ENCODE measurements at places on chromosomes 7 and 10. TPM values are rescaled to one million over a fixed set of nuclear protein-coding genes. Genes with fewer than 3 reads are reported as not detected.

DNA sequence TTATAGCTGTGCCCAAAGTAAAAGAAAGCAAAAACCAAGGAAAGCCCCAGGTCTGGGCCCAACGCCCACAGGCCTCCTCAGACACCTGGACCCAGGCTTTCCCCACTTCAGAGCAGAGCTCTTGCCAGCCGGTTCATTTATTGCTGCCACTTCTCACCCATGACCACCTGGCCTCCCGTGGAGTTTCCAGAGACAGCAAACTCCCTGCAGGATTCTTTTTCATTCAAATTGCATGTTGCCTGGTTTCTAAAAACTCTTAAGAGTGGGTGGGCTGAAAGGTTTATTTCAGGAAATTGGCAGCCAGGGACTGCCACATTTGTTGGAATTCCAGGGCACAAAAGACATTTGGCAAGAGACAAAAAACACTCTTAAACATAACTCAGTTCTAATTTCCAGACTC lies 4.7 kb downstream of the VOPP1 start:
- no peak for ATAC-seq

- ATAC-seq: peak; percentile 91
These were observed at the start of gene PPP3CB for GRCh38 chr10:73495884-73496674. Gene PPP3CB (minus strand): TSS chr10:73496024. CDS start chr10:73495889, 135 bp downstream.

- ATAC-seq: no peak
These were observed 319.7 kb upstream of the SP4 start for GRCh38 chr7:21108182-21108581.

- ATAC-seq: no peak
These were observed 60.7 kb downstream of the CHCHD3 start for GRCh38 chr7:133021196-133021595.

- no peak for ATAC-seq
These were observed 12.8 kb upstream of the HERC4 start for GRCh38 chr10:68087685-68088401.

GRCh38 chr7:51066405-51066882 lies 250.2 kb downstream of the COBL start:
- no peak for ATAC-seq

DNA sequence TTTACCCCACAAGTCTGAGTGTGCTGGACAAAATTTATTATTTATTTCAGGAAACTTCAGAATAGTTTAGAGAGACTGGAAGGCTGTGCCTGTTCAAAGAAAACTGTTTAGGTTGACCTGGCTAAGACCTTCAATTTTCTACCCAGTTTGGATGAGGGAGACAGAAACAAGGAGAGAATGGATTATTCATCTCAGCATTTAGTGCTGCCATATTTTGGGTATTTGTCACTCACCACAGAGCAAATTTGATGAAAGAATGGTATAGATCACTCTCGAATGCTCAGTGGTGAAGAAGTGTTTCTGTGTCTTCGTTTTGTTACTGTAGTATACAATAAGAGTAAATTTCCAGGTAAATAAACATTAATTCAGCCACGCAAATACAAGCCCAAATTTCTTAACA lies 71.8 kb downstream of the SEMA3C start:
- ATAC-seq: no peak

- ATAC-seq: no peak
These were observed 190.6 kb downstream of the PTPN20 start for GRCh38 chr10:47101807-47102206.

DNA sequence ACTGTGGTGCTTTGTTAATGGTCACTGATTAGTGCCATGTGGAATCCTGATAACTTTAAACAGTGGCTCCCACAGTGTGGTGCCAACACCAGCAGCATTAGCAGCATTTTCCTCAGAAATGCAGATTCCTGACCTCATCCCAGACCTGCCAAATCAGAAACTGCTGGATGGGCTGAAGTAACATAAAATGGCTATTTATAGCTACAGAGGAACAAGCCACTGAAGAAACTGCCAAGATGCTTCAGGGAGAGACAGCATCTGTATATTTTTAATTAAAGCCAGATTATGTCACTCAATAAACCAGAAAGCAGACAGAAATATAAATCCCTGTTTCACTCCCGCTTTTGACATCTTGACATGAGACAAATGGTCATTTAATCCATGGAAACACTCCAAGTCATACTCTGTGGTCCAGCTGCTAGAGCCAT lies 178.5 kb downstream of the AMPH start:
- ATAC-seq: no peak

- no peak for ATAC-seq
These were observed 26.6 kb upstream of the FAM20C start for GRCh38 chr7:165661-166337.

- ATAC-seq: no peak
These were observed 51.3 kb downstream of the PFKP start for GRCh38 chr10:3118641-3119091.

GRCh38 chr10:80149123-80149522 lies 16.6 kb downstream of the PLAC9 start:
- no peak for ATAC-seq

GRCh38 chr10:16425449-16425848 lies 11.4 kb upstream of the PTER start:
- no peak for ATAC-seq

DNA sequence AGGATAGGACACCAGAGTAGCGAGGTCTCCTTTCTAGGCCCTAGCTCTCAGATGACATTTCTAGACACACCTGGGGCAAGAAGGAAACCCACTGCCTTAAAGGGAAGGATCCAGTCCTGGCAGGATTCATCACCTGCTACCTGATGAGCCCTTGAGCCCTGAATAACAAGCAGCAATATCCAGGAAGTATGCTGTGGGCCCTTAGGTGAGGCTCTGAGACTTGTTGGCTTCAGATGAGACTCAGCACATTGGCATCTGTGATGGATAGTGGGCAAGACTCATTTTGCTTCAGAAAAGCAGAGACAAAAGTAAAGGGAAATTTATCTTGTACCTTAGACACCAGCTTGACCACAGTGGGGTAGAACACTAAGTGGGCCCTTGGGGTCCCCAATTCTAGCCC lies 238.4 kb upstream of the MEOX2 start:
- ATAC-seq: no peak

DNA sequence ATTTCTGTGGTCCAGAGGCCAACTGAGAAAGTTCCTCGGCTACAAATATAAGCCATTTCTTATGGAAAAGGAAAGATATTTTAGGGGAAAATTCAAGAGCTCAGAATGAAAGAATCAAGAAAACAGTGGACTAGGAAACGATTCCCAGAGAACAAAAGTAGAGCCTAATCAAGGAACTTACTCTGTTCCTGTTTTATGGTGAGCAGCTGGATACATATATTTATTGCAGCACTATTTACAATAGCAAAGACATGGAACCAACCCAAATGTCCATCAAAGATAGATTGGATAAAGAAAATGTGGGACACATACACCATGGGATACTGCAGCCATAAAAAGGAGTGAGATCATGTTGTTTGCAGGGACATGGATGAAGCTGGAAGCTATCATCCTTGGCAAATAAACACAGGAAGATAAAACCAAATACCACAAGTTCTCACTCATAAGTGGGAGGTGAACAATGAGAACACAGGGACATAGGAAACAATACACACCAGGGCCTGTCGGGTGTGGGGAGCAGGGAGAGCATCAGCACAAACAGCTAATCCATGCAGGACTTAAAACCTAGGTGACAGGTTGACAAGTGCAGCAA lies 298.7 kb downstream of the THSD7A start:
- ATAC-seq: no peak

GRCh38 chr10:63585041-63585440 lies 63.8 kb downstream of the REEP3 start:
- no peak for ATAC-seq

GRCh38 chr7:44341401-44341800 lies 16.0 kb upstream of the CAMK2B start:
- no peak for ATAC-seq

DNA sequence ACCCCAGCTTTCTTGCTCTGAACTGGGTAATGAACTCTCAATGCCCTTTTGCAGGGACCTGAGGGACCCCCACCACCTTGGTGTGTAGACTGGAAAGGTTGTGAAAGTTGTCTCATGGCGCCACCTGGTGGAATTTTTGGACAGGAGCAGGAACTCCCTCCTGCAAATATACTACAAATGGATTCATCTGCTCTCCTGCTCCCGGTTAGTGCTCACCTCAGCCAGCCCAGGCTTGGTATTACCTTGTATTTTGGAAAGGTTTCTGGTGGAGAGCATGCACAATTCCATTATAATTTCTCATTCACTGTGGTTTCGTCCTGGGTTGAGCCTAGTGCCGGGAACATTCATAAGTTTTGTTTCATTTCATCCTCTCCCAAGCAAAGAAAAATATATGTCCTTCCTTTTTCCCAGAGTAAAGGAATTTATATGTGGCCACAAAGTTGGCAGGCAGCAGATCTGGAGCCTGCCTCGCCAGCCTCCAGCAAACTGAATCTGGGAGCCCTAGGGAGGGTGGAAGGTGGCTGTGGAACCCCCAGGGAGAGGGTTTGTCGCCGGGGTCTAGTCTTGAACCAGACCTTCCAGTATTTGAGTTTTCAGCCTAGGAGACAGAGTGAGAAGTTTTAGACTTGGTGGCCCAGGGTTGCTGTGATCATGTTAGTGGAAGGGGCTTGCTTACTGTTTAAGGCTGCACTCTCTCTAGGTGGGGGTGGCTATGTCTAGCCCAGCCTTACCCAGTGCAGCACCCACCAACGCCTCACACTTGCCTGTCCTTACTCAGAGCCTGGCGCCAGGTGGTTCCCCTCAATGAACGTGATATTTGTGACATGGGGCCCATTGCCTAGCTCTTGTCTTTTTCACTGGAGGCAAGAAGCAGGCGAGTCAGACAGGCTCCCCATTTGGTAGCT lies 9.5 kb downstream of the FAM241B start:
- ATAC-seq: peak; percentile 29

- ATAC-seq: no peak
These were observed 53.6 kb downstream of the MKLN1 start for GRCh38 chr7:131381069-131381838.

DNA sequence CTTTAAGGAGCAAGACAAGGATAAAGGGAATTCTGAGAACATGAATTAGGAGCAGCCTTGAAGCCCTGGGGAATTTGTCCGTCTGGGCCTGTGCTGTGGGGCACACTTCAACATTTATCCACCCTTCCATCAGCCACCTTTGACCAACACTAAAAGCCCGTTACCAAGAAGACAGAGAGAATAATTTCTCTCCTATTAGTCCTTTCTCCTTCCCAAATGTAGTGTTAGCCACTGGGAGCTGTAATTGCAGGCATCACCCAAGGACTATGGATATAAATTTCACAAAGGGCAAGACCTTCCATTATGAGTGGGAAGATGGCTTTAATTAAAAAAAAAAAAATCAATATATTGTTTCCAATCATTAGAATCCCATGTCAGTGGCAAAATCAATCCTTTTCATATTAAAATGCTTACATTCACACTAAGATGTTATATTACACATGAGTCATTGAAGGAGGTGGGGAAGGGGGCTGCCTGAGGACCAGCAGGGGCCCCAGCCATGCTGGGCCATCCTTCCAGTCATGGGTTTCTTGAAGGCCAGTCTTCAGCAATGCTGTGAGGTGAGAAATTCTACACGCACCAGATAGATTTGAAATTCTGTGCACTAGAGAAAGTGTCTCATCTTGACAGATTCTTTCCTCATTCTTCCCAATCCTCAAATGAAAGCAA lies 292.5 kb upstream of the NRP1 start:
- no peak for ATAC-seq

DNA sequence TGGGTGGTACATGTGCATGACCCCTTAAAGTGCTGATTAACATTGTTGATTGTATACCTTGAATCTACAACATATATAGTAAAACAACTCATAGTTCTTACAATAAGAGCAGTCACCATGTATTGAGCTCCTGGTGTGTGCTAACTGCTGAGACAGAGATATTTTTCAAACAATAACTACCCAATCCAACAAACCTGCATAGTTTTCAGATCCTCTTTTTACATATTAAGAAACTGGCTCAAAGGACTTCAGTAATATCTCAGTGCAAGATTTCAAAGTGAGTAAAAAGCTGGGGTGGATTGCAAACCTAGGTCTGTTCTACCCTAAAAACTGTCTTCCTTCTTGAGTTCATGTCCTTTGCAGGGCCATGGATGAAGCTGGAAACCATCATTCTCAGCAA lies 272.2 kb downstream of the SNX13 start:
- ATAC-seq: no peak

DNA sequence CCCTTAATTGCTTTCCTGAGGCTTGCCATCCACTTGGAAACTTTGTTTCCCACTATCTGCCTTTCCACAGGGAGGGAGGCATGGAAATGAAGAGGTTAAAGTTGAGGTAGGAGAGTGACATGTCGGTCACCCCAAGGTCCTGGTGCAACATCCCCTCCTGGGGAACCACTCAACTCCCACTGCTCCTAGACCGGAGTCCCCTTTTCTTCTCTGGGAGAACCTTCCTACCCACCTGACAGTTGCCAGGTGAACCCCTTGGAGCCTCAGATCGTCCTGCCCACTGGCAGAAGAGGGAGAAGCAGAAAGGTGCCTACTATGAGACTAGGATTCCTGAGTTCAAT lies 21.7 kb downstream of the IMPDH1 start:
- ATAC-seq: no peak

GRCh38 chr7:37670436-37670835 lies 13.1 kb upstream of the GPR141 start:
- no peak for ATAC-seq

GRCh38 chr10:132690401-132690800 lies 95.5 kb downstream of the NKX6-2 start:
- ATAC-seq: no peak

- no peak for ATAC-seq
These were observed 355.9 kb downstream of the SFMBT2 start for GRCh38 chr10:7054915-7055314.

GRCh38 chr7:77811516-77812289 lies 13.1 kb downstream of the PHTF2 start:
- no peak for ATAC-seq

DNA sequence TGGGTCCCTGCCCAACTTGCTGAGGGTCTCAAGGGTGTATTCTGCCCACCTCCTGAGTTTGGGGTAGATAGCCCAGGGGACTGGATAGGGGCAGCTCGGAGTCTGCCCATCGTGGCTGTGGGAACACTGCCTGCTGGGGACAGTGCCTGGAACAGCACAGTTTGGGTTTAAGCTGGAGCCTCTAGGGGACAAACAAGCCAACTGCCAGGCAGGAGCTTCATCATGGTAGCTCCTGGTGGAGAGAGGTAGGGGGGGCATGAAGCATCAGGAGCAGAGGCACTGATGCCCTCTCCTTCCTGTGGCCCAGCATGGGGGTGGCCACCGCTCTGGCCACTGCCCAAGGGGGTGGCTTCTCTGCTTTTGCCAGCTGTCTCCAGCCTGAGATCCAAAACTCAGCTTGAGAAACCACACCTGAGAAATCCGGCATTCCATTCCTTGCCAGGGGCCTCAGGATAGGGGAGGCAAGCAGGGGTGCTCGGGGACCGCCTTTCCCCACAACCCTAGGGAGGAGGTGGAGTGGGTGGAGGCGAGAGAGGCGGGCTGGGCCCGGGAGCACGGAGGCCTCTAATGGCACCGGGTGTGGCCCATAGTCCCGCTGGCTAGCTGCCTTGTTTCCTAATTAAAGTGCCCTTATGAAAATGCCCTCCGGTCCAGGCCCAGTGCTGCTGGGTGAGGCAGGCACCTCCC lies 47.6 kb downstream of the UNC5B start:
- ATAC-seq: no peak

Gene KIF11
- 0.40 TPM for total RNA-seq

Gene NPC1L1
- total RNA-seq: 0.08 TPM

Gene DUS4L
- 6.6 TPM for total RNA-seq

Gene EFCAB10
- total RNA-seq: 0.40 TPM

Gene PNLIPRP2
- not detected for total RNA-seq

Gene EIF5AL1
- 0.16 TPM for total RNA-seq

Gene GHRHR
- not detected for total RNA-seq

Gene ATE1
- 24.6 TPM for total RNA-seq

Gene LRRC17
- 1.5 TPM for total RNA-seq

Gene TET1
- 14.5 TPM for total RNA-seq

Gene DEPP1
- total RNA-seq: 153 TPM

Gene WNT8B
- total RNA-seq: not detected

Gene ALOX5
- 46.4 TPM for total RNA-seq

Data from gastroesophageal sphincter (tissue), 4 donors.